Stimulated activated effector memory CD8-positive, alpha-beta T cell treated with anti-CD3 and anti-CD28 coated beads, Interleukin-12 subunit alpha, Interleukin-12 subunit beta, amount 100 ng/mL, for 72 hours (primary cell): ENCODE measurements at places on chromosomes 2 and 18.

GRCh38 chr18:56910237-56910636 is 236.7 kb upstream of the BOD1L2 start:
- DNase-seq = no peak

GRCh38 chr2:39416140-39416539 is 20.9 kb downstream of the MAP4K3 start:
- DNase-seq = no peak

GRCh38 chr2:151654891-151655290 is 79.4 kb downstream of the NEB start:
- DNase-seq = no peak

DNA sequence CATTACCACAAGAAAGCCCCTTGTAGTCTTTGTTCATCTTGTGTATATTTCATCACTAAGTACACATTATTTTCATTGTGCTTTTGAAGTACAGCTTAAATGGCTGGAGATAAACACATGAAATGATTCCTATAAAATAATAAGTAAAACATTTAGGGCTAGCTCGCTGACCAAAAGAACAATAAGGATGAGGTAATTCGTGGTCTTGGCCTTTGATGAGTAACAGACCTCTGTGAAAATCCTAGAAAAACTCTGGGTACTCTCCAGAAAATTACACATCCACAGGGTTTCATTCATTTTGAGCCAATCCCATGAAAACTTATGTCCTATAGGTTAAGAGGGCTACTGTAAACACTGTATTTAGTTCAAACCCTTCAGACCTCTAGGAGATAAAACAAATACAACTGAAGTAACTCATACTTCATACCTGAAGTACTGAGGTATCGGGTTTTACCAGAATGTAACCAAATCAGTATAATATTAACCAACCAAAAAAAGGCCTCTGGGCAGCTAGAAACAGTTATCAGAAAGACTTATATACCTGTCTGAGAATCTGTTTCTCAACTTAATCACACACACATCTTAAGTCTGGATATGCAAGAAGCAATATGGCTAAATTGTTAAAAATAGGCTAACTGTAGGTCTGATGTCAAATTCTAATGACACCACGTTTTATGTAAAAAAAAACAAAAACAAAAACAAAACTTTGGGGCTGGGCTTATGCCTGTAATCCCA is 31.0 kb downstream of the CFAP36 start:
- no peak for DNase-seq

DNA sequence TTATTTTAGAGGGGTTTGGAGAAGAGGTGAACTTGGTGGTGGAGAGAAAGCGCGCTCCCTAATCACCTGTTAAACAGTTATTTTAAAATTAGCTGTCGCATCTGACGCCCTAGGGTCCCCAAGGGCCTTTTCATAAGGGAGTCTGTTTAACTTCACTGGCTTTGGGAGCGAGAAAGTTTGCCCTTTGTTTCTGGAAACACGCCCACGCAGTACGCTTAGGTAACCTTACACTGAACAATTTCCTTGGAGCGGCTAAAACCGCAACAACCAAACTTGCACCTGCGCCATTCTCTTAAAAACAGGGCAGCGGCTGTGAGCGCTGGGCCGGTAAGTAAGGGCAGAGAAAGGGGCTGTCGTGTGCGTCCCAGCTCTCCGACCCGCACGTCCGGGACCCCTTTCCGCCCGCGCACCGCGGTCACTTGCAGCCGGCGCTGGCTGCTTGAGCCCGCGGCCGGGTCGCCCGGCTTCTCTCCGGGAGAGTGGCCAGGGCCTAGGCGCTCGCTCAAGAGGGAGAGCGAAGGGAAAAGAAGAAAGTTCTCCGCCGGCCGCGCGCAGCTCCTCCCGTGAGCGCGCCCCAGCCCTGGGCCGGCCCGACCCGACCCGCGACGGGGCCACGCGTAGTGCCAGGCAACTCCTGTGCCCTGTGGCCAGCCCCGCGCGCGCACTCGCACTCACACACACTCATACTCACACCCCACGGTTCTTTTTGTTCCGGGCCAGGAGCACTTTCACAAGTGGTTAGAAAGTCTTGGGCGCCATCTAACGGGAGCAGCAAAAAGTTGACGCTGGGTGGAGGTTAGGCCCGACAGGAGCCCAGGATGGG is 19.2 kb downstream of the POU3F3 start:
- DNase-seq = no peak

DNA sequence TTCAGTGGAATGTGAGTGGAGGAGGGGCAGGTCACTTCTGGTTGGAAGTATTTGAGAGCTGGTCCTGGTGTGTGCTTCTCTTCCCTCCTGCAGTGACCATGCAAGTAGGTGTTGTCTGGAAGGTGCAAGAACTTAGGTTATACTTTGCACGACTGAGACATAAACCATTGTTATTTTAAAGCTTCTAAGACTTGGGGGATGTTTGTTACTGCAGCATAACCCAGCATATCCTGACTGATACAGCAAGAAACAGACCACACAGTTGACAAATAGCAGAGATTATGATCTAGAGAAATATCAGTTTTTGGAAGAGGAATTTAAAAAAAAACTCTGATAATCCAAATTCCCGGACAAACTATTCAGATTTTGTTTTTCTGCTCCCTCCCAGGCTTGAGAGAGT is 130.8 kb downstream of the ACTR3 start:
- no peak for DNase-seq

- peak; percentile 84 for DNase-seq
Measured at GRCh38 chr2:238231251-238231793, 8.5 kb downstream of the HES6 start.

- no peak for DNase-seq
Measured at GRCh38 chr2:152706477-152707021, 10.7 kb downstream of the PRPF40A start.

- no peak for DNase-seq
Measured at GRCh38 chr2:105737980-105738657, 6.6 kb upstream of the NCK2 start.

DNA sequence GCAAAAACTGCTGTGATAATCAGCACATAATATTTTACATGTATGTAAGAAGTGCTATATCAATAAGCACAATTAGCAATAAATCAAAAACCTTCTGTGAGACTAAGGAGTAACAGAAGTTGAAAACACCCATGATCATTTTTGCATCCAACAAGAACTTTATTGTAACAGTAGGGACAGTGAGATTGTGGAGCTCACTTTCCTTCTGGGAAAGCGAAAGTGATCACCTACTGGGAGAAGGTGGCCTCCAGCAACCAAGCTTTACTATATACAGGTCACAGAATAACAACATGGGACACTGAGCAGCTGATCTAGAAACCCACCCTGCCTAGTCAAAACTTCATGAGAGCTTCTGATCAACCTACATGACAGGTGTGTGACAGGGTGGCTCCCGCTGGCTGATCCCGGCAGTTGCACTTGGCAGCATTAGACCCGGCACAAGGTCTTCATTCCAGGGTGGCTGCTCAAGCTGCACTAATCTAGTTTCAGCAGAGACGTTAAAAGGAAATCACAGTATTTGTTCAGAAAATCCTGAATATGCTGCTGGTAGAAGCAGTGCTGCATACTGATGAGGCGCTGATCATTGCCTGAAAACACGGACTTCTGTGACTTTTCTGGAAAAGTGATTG is 63.5 kb upstream of the ARL5A start:
- no peak for DNase-seq

- no peak for DNase-seq
Measured at GRCh38 chr2:181309586-181309985, 147.6 kb upstream of the ITGA4 start.

- DNase-seq = no peak
Measured at GRCh38 chr2:82993609-82994008, 1465.5 kb downstream of the SUCLG1 start.

DNA sequence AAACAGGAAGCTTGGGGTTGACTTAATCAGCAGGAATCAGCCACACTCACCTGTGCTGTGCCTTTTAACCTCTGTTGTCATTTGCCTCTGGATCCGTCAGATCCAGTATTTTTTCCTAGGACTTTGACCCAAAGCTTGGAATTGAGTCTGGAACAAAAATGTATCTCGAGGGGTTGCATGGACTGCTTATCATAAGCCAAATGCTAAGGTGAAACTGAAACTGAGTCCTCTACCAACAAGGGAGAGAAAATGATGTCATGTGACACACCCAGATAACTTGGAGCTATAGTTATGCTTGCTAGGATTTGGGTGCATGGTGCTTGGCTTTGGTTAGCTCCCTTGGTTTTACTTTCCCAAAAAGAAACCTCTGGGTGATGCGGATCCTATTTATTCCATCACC is 2158.6 kb upstream of the PIK3C3 start:
- no peak for DNase-seq

DNA sequence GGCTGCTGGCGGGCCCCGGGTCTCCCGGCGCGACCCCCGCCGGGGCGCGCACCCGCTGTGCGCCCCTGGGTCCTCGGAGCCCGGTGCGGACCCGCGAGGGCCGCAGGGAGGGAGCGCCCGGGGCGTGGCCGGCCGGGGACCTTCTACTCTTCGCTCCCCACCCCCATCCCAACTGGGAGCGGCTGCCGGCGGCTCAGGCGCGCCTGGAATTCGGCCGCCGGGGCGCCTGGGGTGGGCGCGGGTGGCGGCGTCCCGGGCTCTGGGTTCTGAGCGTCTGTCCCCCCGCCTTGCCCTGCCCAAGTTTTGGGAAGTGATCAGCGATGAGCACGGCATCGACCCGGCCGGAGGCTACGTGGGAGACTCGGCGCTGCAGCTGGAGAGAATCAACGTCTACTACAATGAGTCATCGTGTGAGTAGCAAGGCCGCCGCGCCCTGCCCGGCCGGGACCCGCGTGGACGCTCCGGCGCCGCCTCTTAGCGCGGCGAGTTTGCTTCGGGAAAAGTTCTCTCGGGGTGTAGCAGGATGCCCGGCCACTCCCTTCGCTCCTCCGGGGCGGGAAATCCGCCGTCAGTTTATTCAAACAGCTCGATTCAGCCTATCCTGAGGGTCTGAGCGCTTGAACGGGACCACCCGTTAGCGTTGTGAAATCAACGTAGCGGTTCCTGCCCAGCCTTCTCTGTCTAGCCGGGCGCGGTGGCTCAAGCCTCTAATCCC is 502 bp downstream of the TUBB6 start:
- peak; percentile 12 for DNase-seq

- no peak for DNase-seq
Measured at GRCh38 chr2:144547494-144547893, 27.6 kb upstream of the ZEB2 start.

- no peak for DNase-seq
Measured at GRCh38 chr2:231348173-231348572, 47.3 kb upstream of the B3GNT7 start.

- no peak for DNase-seq
Measured at GRCh38 chr18:2303517-2304238, 267.6 kb downstream of the METTL4 start.

DNA sequence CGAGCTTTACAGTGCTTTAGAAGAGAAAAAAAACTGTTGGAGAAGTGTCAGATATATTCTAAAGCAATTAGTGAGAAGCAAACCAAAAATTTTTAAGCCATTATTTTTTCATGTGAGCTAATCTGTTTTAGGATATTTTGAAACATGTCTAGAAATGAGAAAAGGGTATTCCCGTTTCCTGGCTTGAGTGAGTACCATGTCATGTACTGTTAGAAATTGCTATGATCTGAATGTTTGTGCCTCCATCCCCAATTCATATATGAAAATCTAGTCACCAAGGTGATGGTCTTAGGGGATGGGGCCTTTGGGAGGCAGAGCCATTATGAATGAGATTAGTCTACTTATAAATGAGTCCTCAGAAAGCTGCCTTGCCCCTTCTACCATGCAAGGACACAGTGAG is 493.3 kb upstream of the GCFC2 start:
- no peak for DNase-seq

- no peak for DNase-seq
Measured at GRCh38 chr2:62565309-62565908, 59.4 kb upstream of the TMEM17 start.

- DNase-seq = no peak
Measured at GRCh38 chr2:83002706-83003105, 1456.4 kb downstream of the SUCLG1 start.

GRCh38 chr2:39033980-39034379 is 86.9 kb downstream of the SOS1 start:
- DNase-seq = no peak

DNA sequence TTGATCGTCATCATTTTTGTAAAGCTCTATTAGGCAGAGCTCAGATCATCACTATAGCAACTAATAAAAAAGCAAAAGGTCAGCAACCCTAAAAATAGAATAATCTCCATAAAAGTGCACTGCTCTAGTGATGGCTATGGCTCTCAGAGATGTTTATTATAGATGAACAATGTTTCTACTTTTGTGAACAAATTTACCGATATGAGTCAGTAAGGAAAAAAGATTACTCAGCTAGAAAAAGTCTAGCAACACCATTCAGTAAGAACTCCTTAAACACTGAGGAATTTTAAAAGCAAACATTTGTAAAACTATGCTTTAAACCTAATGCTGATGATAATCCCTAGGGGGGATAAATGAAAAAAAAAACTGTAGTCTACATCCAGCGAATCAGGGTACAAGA is 69.6 kb downstream of the ACVR1C start:
- DNase-seq = no peak

DNA sequence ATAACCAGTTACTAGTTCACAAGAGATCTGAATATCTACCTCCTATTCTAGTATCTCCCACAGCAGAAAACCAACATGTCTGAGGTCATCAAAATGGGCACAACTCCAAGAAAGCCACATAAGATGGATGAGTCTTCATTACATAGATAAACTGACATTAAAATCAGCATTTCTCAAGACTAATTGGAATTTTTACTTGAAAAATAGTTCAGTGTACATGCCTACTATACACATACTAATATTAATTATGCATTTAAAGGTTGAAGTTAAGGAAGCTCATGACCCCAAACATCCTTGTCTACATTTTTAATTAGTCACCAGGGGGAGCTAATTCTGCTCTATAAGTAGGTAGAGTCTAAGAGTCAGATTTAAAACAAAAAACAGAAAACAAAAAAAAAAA is 41.9 kb downstream of the ZNF521 start:
- DNase-seq = no peak

- no peak for DNase-seq
Measured at GRCh38 chr2:139514951-139515350, 734.8 kb upstream of the NXPH2 start.

DNA sequence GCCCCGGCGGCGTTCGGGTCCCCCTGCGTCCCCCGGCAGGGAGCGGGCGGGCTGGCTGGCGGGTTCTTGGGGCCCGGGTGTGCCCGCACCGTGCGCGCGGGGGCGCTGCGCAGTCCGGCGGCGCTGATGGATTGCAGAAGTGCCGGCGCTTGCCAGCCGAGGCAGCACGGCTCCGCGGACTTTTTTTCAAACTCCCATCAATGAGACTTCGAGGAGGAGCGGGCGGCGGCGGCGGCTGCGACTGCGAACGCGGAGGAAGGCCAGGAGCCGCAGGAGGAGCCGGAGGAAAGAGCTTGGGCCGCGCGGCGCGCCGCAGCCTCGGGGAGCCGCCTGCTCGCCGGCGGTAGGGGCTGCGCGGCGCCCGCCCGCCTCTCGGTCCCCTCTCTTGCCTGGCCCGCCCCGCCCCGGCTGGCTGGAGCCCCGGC is at the start of gene GLI2:
GLI2 (plus strand) TSS at position 123 of the 425 bp plus-strand sequence. CDS start 61,453 bp downstream, outside the sequence.
- DNase-seq = no peak

- no peak for DNase-seq
Measured at GRCh38 chr2:179787601-179788000, 73.8 kb downstream of the ZNF385B start.

DNA sequence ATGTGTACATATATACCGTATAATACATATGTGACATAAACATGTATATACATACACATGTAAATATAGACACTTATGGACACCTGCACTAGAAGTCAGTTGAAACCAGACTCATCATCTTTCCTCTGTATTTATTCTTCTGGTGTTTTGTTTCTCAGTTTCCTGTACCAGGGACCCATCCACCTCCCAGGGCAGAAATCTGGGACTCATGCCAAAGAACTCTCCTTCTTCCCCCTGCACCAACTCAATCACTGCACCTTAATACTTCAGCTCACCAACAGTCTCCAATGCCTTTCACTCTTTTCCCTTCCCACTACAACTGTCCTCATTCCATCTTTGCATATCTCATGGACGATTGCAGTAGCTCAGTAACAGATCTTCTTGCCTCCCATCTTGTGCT is 428.0 kb downstream of the FBXO15 start:
- no peak for DNase-seq
